NCI-H146 (cell line): ENCODE measurements at places on chromosomes 7 and 10.

DNA sequence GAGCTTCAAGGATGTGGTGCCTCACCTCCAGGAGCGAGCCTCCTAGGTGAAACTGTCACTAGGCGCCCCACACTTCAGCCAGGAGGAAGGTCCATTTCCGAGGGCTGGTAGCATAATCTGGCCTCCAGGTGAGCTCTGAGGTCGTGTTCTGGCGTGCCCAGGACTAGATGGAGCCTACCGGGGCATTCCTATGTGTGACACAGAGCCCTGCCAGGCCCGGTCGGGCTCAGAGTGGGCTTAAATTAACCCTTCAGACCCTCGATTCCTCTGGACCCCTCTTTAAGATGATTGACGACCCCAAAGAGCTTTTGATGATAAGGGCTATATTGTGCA, 233.1 kb downstream of the EBF3 start:
- no peak for DNase-seq

- no peak for DNase-seq
Measured at GRCh38 chr10:32971536-32972091, 13.6 kb upstream of the ITGB1 start.

DNA sequence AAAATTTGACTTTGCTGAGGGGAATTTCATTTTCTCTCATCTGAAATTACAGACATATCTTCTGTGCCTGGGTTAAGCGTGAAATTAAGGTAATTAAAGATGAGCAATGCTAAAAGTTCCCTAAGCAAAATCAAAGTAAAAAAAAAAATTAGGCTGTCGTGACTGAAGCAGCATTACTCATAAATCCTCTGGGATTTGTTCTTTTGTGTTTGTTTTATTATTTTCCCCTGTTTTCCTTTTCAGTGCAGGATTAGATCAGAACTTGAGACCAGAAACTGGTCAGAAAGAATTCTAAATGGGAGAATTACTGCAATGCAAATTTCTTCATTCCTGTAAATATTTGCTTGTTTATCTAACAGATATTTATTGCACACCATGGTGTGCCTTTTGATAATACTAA, 141.4 kb upstream of the BET1 start:
- no peak for DNase-seq

DNA sequence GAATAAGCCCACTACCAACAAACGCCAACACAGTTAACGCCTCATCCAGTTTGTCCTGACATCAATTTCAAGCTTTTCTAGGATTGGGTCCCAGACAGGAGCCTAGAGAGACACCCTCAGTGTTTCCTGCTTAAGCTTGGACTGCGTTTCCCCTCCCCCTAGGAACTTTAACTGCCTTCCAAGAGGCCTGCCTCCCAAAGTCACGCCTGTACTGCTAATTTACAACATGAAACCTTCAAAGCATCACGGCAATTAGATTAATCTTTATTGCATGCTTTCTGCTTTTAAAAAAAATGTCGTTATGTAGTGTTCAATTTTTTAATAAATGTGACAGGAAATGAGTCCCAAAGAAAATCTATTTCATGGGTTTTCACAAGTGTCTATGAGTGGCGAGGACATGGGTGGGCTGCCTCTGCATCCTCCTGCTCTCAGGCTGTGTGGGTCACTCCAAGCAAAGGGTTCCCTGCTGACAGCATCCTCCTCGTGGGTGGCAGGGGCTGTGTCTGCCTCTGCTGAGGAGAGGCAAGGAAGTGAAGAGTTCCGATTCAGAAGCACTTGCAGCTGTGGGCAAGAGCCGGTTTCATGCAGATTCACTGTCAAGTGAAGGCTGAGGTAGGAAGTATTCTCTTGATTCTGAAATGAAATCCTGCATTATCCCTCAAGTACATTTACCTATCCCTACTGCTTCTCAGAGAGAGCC, 193.0 kb upstream of the KMT2E start:
- no peak for DNase-seq

- DNase-seq = no peak
Measured at GRCh38 chr10:95248989-95249388, 41.8 kb downstream of the PDLIM1 start.

- DNase-seq = no peak
Measured at GRCh38 chr10:103690281-103690680, 165.1 kb downstream of the SH3PXD2A start.

- DNase-seq = no peak
Measured at GRCh38 chr7:35389636-35390035, 135.7 kb upstream of the TBX20 start.

GRCh38 chr10:93799155-93799708, 41.5 kb downstream of the LGI1 start:
- no peak for DNase-seq

GRCh38 chr7:38453168-38453567, 178.0 kb downstream of the AMPH start:
- no peak for DNase-seq

GRCh38 chr7:137798073-137798763, 48.6 kb downstream of the DGKI start:
- no peak for DNase-seq

DNA sequence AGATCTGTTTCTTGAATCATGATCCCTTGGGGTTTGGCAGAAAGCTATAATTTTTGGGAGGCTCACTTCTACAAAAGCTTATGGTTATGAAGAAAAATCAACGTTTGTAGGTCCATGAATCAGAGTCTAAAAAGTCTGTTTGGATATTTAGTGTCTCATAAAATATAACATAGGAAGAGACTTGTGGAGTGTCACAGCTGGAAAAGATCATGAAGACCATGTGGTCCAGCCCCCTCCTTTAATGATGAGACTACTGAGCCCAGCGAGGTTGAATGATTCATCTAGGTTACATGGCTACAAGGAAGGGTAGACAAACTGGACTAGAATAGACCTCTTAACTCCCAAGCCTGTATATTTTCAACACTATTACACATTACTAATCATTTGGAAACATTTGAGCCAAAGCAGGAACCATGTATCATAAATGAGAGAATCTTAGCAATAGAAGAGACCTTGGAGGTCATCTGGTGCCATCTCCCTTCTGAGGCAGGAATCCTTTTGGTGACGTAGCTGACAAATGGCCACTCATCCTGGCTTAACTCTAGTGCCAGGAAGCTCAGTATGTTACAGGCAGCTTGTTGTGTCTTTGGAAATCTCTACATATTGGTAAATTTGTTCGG, 152.5 kb downstream of the CREB5 start:
- no peak for DNase-seq

- no peak for DNase-seq
Measured at GRCh38 chr10:99854860-99855259, 72.4 kb downstream of the ABCC2 start.

DNA sequence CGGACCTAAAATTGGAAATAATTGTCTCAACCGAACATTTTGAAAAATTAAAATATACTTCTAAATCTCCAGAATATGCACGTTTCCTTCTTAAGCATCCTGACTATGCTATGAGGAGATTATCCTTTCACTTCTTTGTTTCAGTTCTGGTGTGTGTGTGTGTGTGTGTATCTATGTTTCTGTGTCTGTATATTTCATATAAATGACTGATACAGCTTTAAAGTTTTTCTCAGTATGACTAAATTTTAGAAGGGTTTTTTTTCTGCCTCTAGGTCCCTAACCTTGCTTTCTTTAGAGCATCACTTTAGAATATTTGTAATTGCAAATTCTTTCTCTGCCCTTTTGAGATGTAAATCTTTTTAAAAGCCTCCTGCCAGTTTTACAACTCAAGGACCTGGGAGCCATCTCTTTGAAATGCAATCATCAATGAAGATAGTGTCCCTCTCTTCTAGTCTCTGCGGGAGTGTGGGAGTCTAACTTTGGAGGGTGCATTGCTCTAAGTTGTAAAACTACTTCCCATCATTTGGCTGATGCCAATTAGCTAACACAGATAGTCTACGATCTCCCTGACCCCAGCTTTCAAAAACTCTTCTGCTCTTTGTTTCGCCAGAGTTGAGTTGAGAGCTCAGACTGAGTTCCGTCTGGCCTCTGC, 782.0 kb upstream of the ZWINT start:
- DNase-seq = no peak
